ENCODE measurements at places on chromosomes 7 and 10.

DNA sequence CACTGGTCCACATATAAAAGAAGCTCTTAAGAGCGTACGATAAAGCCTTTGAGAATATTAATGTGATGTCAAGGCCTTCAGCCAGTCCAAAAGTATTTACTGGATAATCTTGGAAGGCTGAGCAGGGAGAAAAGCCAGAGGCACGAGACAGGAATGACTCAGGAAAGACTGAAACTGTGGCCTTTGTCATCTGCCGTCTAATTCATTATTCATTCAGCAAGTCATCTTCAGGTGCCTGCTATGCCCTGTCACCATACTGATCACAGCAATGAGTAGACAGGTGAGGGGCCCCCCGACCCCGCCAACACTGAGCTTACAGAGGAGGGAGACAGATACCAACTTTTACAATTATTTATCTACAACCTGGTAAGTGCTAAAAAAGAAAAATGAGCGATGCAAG is 78.9 kb downstream of the VOPP1 start:
- no peak for DNase-seq

DNA sequence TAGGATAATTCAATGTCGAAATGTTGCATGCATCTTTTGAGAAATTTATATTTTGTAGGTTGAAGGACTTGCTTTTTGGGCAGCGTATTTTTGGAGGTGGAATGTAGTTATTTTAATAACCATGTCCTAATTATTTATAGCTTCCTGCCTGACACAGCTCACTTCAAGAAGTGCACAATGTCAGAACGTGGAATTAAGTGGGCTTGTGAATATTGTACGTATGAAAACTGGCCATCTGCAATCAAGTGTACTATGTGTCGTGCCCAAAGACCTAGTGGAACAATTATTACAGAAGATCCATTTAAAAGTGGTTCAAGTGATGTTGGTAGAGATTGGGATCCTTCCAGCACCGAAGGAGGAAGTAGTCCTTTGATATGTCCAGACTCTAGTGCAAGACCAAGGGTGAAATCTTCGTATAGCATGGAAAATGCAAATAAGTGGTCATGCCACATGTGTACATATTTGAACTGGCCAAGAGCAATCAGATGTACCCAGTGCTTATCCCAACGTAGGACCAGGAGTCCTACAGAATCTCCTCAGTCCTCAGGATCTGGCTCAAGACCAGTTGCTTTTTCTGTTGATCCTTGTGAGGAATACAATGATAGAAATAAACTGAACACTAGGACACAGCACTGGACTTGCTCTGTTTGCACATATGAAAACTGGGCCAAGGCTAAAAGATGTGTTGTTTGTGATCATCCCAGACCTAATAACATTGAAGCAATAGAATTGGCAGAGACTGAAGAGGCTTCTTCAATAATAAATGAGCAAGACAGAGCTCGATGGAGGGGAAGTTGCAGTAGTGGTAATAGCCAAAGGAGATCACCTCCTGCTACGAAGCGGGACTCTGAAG is 620 bp downstream of the ZRANB1 start:
- no peak for DNase-seq

DNA sequence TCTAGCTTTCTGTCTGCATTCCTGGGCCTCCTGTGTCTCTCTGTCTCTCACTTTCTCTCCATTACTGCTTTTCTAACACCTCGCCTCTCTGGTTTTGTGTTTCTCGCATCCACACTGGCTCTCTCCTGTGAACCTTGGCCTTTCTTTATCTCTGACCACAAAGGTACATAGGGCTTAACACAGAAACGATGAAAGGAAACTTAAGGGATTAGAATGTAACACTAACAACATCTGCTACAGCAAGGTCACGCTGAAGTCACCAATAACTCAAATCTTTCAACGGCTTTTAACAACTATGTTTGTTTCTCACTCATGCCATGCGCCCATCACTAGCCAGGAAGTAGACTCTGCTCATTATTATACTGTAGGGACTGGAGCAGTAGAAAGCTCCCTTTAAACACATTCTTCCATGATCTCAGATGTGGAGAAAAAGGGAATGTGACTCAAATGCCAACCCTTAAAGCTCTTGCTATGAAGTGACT is 9.3 kb upstream of the OR6V1 start:
- DNase-seq, result no peak

DNA sequence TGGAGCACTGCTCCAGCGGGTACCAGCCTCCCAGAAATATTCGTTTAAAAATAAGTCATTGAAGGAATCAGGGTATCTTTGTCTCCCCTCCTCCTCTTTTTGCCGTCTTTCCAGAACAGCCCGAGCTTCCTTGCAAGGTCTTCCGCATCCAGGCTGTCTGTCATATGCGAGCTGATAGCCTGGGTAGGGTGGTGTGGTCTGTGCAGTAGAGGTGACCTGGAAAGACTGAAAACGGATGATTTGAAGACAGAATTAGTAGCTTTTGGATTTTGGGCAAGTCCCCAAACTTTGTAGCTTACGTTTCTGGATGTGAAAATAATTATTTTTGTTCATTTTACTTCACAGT is 480 bp downstream of the VPS50 start:
- DNase-seq, result no peak

DNA sequence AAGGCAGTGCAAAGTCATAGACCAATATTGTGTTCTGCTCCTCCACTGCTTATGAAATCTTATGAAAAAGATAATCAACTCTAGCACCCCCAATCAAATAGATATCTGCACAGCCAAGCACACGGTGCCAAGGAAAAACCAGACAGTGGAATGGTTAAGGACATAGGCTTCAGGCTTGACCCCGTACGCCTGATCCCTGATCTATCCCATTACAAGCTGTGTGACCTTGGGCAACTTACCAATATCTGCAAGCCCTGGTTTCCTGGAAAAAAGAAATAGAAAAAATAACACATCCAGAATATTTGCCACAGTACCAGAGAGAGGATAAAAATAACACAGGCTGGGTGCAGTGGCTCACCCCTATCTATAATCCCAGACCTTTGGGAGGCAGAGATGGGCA is 56.9 kb downstream of the GRB10 start:
- no peak for DNase-seq

DNA sequence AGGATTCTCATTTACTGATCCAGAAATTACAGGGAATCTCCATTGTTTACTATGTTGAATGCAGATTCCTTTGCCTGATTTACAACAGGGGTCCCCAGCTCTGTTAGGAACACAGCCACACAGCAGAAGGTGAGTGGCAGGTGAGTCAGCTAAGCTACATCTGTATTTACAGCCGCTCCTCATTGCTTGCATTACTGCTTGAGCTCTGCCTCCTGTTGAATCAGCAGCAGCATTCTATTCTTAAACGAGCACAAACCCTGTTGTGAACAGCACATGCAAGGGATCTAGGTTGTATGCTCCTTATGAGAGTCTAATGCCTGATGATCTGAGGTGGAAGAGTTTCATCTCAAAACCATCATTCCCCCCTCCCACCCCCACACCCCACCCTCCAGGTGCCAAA is 23.3 kb upstream of the CELF2 start:
- no peak for DNase-seq

GRCh38 chr7:139820089-139820488 is 9.0 kb upstream of the TBXAS1 start:
- DNase-seq, result no peak

GRCh38 chr10:34384372-34384771 is 430.7 kb downstream of the PARD3 start:
- no peak for DNase-seq

GRCh38 chr7:51046482-51046881 is 263.8 kb upstream of the GRB10 start:
- DNase-seq, result no peak

DNA sequence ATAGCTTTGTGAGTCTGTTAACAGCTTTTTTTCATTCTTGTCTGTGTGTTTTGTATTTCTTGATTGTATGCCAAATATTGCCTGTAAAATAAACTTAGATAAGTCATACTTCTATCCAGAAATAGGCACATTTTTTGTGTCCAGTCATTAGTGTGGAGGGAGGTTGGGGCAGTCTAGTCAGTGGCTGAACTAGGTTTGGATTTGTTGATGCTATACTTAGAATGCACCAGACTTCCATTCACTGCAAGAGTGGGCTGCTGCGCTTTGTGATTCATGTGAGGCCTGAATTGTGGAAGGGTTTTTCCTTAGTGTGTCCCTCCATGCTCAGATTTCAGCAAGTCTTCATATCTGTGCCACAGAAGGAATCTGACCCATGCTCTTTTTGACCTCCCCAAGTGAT is 50.0 kb downstream of the TRUB1 start:
- no peak for DNase-seq

- DNase-seq, result no peak
Measured at GRCh38 chr10:78634389-78634815, 434.4 kb upstream of the ZMIZ1 start.

DNA sequence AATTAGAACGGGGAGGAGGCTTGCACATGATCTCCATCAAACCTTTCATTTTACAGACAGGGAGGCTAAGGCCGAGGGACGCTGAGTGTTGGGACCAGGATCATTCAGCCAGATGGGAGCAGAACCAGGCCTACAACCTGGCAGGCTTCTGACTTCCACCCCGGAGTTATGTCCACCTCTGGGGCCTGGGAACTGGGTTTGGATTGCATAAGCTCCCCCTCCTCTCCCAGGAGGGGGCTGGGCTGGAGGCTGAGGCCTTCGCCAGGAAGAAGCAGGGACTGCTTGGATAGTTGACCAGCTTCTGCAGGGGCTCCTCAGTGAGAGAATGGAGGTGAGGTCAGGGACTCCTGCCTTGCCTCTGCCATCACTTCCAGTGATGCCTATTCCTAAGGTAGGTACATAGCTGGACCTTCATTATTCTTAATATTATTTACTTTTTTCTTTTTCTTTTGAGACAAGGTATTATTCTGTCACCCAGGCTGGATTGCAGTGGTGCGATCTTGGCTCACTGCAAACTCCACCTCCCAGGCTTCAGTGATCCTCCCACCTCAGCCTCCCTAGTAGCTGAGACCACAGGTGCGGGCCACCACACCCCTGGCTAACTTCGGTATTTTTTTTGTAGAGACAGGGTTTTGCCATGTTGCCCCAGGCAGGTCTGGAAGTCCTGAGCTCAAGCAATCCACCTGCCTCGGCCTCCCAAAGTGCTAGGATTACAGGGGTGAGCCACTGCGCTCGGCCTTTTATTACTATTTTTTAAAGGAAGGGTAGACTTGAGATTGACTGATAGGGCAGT is 1.3 kb downstream of the SNX10 start:
- DNase-seq, result no peak

- DNase-seq, result no peak
Measured at GRCh38 chr7:133854739-133855138, 272.4 kb upstream of the LRGUK start.

- no peak for DNase-seq
Measured at GRCh38 chr7:14376711-14377110, 387.2 kb upstream of the ETV1 start.

- no peak for DNase-seq
Measured at GRCh38 chr10:74967911-74968666, 141.7 kb downstream of the KAT6B start.

Data from activated CD4-positive, alpha-beta T cell treated with anti-CD3 and anti-CD28 coated beads for 4 hours (primary cell).